Peyer's patch (tissue), 4 donors: ENCODE measurements at places on chromosomes 2 and 18.

DNA sequence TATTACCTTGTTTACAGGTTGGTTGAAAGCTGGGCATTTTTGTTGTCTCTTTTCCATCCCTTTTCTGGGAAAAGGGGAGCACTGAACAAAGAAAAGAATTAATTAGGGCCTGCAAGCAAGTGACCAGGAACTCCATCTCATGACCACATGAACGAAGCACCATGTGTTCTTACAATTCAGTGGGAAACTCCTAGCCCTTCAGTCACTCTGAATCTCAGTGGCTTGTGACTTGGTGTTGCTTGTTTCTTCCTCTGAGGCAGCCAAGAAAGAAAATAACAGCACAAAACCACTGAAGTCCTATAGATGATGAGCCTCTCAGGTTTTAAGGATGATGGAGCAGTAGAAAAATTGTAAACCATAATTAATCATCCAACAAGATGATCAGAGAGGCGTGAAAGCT is 129.1 kb upstream of the CAB39 start:
- no peak overlapping the region for H3K27ac ChIP-seq
- H3K4me1 ChIP-seq: no peaks in the 10 kb centered on the region
- H3K4me3 ChIP-seq: no peak overlapping the region
- no peaks in the 10 kb centered on the region for H3K27me3 ChIP-seq
- no peak for DNase-seq
- no peaks in the 10 kb centered on the region for H3K36me3 ChIP-seq

DNA sequence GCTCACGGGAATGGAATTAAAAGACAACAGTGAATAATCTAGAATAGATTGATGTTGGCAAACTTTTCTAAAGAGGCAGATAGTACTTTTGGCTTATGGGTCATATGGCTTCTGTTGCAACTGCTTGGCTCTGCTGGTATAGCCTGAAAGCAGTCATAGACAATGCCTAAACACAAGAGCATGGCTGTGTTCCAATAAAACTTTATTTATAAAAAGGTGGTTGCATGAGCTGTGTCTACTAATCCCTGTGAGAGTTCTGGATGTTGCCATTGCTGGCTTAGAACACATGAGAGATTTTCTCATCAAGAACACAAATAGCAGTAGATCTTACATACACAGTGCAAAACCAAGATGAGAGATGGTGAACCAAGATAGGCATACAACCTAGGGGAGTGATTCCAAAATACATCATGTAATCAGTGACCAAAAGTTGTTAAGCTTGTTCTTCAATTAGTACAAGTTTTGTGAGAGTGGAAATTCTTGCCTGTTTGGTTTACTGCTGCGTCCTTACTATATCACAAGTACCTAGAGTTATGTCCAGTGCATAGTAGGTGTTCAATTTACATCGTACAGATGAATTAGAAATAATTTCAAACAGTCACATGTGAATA is 380.0 kb downstream of the METTL4 start:
- no peak overlapping the region for H3K27ac ChIP-seq
- no peak for DNase-seq
- H3K4me3 ChIP-seq: no peak overlapping the region
- no peaks in the 10 kb centered on the region for H3K36me3 ChIP-seq
- no peaks in the 10 kb centered on the region for H3K4me1 ChIP-seq

GRCh38 chr2:224187220-224187619 is 148.1 kb upstream of the SERPINE2 start:
- no peak overlapping the region for H3K27ac ChIP-seq
- H3K4me1 ChIP-seq: no peaks in the 10 kb centered on the region
- DNase-seq: no peak
- H3K27me3 ChIP-seq: no peaks in the 10 kb centered on the region

GRCh38 chr18:31633392-31634330 is 42.0 kb downstream of the TTR start:
- H3K27me3 ChIP-seq: no peaks in the 10 kb centered on the region
- H3K27ac ChIP-seq: no peak overlapping the region
- H3K4me1 ChIP-seq: no peaks in the 10 kb centered on the region
- no peak for DNase-seq

GRCh38 chr2:37489536-37489935 is 145.1 kb downstream of the QPCT start:
- no peak overlapping the region for H3K4me3 ChIP-seq
- DNase-seq: no peak
- no peak overlapping the region for H3K27ac ChIP-seq
- H3K36me3 ChIP-seq: no peaks in the 10 kb centered on the region
- H3K4me1 ChIP-seq: no peaks in the 10 kb centered on the region

DNA sequence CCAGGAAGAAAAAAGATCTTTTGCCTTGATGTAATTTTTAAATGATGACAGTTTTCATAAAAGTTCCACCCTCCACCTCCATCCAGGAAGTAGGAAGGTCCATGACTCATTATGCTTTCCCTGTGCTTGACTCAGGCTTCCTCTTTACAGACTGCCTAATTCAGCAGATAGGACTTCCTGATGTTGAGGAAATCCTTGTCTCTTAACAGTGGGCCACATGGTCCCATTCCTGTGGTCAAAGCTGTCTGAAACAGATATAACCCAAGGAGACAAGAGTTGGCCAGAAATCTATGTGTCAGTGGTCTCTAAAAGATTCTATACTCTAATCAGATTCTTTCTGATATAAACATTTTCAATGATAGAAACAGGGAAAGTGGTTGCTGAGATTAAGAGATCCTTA is 119.1 kb downstream of the BAZ2B start:
- H3K27ac ChIP-seq: peak overlapping the region; percentile 51
- H3K4me3 ChIP-seq: no peak overlapping the region
- DNase-seq: no peak
- no peaks in the 10 kb centered on the region for H3K36me3 ChIP-seq
- H3K4me1 ChIP-seq: no peaks in the 10 kb centered on the region

GRCh38 chr18:45910405-45911023 is 56.6 kb downstream of the EPG5 start:
- H3K4me1 ChIP-seq: no peaks in the 10 kb centered on the region
- H3K27me3 ChIP-seq: no peaks in the 10 kb centered on the region
- no peak overlapping the region for H3K4me3 ChIP-seq
- DNase-seq: peak; percentile 75
- peaks cover 87% of the 10 kb centered on the region for H3K36me3 ChIP-seq

DNA sequence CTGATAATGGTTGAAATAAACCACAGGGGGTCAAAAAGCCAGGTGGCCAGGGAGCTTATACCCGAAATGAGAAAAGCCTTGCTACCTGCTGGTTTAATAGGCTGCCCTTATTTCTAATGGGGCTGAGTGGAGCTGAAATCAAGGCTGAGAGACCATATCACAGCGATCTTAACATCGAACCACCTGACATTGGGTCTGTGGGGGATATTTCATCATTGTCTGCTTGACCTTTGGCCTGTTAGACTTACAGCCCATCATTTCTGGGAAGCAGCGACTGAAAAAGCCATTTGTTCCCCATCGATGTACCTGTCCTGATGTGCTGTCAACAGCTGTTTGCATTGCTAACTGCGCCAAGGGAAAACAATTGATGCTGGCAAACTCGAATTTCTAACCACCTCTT is 199.7 kb upstream of the SLC14A2 start:
- no peak overlapping the region for H3K4me3 ChIP-seq
- no peak overlapping the region for H3K27ac ChIP-seq
- no peaks in the 10 kb centered on the region for H3K36me3 ChIP-seq

DNA sequence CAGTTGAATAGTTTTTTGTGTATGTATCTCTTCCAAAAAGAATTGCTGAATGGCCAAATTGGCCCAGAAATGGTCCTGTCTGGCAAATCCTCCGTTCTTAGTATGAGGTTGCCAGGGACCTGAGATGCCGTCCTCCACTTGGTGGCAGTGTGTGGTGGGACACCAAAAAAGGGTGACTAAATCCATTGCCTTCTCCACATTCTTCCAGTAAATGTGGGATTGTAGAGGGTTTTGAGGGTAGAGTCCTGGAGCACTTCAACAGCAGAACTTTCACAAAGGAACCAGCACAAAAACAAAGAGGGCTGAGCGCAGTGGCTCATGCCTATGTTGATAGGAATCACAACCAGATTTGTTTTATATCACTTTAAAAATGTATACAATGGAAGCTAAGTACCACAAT is 199.9 kb downstream of the BCL2 start:
- H3K27ac ChIP-seq: no peak overlapping the region
- no peak overlapping the region for H3K4me3 ChIP-seq
- no peaks in the 10 kb centered on the region for H3K4me1 ChIP-seq
- no peaks in the 10 kb centered on the region for H3K36me3 ChIP-seq
- H3K27me3 ChIP-seq: no peaks in the 10 kb centered on the region

GRCh38 chr18:79511671-79512301 is 116.1 kb downstream of the NFATC1 start:
- peak; percentile 42 for DNase-seq
- no peaks in the 10 kb centered on the region for H3K36me3 ChIP-seq
- no peaks in the 10 kb centered on the region for H3K27me3 ChIP-seq
- no peak overlapping the region for H3K27ac ChIP-seq

DNA sequence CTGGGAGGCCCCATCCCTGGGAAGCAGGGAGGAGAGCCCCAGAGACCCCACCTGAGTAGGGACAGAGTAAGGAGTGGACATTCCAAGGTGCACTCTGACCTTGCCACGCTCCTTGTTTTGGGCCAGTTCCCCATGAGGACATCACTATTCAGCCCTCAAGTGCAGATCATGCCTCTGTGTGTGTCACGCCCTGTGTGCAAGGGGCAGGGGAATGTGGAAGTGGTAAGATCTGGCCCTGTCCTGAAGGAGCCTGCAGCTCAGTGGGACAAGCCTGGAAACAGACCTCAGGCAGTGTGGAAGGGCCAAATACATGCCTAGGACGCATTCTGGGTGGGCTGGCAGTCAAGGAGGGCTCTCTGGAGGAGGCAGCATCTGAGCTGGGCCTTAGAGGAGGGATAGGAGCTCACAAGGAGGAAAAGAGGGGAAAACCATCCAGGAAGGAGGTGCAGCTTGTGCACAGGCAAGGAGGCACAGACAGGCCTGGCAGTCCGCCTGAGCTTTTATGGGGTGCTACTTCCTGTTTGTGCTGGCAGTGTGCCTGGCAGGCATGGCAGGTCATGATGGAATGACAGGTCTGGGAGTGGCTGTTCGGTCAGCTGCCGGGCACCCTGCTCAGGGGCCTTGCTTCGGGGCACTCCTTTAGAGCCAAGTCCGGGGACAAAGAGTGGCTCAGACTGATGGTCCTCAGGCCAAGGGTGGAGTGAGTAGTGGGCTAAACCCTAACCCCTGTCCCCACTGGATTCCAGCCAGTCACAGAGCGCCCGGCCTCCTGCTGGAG is 3.3 kb downstream of the KLHL30 start:
- H3K4me1 ChIP-seq: peaks cover 28% of the 10 kb centered on the region
- no peaks in the 10 kb centered on the region for H3K27me3 ChIP-seq
- no peaks in the 10 kb centered on the region for H3K36me3 ChIP-seq
- no peak for DNase-seq
- no peak overlapping the region for H3K4me3 ChIP-seq

DNA sequence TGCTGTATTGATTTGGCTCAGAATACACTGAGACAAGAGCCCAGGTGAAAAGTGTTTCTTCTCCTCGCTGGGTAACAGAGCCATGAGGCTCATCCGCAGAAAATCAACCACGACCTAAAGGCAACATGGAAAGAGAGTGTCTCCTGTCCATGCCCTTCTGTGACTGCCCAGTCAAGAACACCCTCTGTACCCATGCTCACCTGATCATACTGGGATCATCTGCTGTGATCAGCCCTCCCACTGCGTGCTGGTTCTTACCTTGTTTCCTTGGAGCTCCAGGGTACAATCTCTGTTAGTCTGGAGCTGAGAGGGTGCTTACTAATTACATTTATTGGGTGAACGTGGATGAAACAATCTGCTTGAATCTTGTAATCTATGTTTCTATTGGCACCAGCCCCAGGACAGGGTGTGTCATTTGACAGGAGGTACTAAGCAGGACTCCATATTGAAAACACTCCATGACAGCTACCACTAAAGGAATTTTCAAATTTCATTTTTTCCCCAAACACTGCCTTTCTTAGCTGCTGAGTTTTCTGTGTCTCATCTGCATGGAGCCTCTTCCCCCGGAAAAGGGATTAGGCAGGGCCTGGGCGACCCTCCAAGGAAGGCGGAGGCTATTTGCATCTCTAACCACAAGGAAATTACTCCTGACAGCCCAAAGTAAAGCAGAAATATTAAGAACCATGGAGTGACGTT is 39.7 kb upstream of the GRP start:
- no peaks in the 10 kb centered on the region for H3K27me3 ChIP-seq
- H3K27ac ChIP-seq: no peak overlapping the region
- H3K4me3 ChIP-seq: no peak overlapping the region
- H3K36me3 ChIP-seq: no peaks in the 10 kb centered on the region
- no peak for DNase-seq

DNA sequence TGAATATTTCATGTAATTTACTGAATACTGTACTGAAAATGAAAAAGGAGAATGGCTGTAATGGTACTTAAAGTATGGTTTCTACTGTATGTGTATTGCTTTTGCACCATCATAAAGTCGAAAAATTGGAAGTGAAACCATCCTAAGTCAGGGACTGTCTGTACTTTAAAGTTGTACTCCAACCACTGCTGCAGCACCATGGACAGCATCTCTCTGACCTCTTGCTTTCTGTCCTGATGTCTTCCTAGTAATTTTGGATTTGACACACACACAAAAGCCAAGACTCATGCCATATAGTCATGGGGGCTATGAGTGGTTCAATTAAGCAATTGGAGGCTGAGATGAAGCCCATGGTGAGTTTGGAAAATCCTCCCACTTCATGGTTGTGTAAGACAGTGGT is 256.3 kb upstream of the PKDCC start:
- H3K36me3 ChIP-seq: no peaks in the 10 kb centered on the region
- no peak overlapping the region for H3K4me3 ChIP-seq
- no peaks in the 10 kb centered on the region for H3K27me3 ChIP-seq
- no peaks in the 10 kb centered on the region for H3K4me1 ChIP-seq
- DNase-seq: no peak

GRCh38 chr2:88139203-88139702 is 11.4 kb upstream of the FABP1 start:
- H3K4me1 ChIP-seq: no peaks in the 10 kb centered on the region
- H3K4me3 ChIP-seq: no peak overlapping the region
- H3K27me3 ChIP-seq: no peaks in the 10 kb centered on the region
